ENCODE measurements at places on chromosomes 3 and 15.

DNA sequence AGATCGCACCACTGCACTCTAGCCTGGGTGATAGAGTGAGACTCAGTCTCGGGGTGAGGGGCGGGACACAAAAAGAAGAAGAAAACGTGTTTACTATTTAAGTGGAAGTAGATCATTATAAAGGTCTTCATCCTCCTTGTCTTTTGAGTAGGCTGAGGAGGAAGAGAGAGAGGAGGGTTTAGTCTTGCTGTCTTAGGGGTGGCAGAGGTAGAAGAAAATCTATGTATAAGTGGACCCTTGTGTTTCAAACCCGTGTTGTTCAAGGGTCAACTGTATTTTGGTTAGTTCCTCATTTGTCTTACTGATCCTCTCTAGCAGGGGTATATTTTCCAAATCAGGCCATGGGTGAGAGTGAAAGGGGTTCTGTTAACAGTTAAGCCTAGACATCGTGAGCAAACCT, 40.1 kb downstream of the TRIM71 start:
- no peak for DNase-seq

DNA sequence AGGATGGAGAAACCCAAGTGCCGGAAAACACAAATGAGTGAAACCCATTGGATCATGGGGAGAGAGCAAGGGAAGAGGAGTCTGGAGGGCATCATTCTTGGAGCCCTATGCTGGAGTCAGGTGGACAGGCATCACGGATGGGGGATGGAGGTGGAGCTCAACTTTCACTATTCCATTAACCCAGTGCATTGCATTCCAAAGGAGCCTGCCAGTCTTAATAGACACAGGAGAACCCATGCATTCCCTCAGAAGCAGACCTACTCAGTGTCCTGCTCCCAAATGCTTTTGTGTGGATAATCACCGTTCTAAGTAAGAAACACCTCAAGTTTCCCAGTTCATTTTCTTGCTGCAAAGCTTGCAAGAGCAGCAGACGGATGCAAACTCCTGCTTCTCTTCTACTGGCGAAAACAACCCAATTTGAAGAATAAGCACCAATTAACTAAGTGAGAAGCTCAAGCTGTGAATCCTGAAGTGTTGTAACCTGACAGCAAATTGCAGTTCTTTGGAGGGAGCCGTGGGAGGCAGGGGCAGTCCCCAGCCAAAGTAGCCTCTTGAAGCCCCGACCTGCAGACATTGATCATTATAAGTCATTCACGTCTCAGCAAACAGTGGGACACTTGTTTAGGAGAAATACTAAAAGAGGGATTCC, 25.3 kb downstream of the SEMA5B start:
- no peak for DNase-seq

DNA sequence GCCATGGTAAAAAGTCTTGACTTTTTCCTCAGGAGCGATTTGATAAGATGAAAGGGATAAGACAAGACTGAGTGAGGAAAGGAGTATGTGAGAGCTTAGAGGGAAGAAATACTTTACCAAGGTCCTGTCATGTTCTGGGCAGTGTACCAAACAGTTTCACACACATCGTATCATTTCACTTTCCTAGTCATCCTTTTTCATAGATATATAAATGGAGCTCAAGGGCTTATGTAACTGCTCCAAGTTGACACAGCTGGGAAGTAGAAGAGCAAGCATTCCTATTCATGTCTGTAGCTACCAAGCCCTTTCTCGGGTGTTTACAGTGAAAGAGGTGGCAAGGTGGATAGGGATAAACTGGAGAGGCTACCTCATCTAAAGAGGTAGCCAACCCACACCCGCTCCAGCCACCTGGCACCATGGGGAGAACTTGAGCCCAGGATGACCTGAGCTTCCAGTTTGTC, 57.4 kb downstream of the MRPS25 start:
- DNase-seq, result no peak

GRCh38 chr15:73317651-73318462, 50.9 kb downstream of the HCN4 start:
- no peak for DNase-seq

- DNase-seq, result no peak
Measured at GRCh38 chr15:83094583-83094982, 12.9 kb upstream of the TM6SF1 start.

DNA sequence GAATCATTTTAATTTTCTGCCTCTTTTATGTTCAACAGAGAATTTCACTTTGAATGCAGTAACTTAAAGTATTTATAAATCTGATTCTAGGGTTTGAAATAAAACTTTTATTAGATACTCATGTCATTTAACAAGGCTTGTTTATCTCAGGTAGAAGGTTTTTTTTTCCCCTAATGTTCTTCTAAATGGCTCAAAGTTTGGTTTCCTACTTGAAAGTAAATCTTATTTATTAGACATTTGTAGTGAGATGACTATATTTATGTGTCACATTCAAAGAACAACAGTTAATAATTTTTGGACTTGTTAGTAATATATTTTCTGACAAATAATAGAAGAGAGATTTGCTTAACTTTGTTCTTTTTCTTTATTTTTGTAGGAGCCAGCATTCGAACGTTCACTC, 63.9 kb downstream of the NEO1 start:
- no peak for DNase-seq

- no peak for DNase-seq
Measured at GRCh38 chr15:88982304-88982945, 69.2 kb upstream of the MFGE8 start.

DNA sequence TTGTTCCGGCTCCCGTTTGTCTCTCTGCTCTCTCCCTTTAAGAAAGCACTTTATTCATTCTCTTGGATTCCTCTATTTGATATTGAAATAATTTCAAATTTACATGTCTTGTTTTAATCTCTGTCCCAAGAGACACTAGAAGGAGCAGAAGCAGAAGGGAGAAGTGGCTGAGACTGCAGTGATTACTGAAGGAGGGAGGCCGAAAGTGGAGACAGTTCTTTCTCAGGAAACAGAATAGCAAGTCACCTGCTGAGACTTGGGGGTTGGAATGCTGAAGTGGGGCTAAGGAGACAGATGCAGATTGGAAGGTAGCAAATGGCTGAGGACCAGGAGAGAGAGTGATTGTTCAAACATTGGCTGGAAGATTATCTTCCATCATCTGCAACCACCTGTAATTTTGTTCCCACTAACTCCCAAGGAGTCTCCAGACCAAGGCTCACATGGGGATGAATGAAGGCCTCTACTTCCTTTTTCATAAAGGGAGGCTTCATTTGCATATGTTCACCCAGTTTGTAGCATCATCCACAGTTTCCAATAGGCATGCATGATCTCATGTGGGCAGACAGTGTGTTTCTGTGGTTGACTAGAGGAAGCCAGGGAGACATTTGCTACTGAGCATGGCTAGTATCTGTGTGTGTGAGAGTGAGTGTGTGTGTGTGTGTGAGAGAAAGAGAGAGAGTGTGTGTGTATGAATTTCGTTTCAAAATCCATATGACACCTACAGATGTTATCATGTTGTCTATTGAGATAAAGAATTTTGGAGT, 24.0 kb downstream of the LTF start:
- DNase-seq, result no peak

DNA sequence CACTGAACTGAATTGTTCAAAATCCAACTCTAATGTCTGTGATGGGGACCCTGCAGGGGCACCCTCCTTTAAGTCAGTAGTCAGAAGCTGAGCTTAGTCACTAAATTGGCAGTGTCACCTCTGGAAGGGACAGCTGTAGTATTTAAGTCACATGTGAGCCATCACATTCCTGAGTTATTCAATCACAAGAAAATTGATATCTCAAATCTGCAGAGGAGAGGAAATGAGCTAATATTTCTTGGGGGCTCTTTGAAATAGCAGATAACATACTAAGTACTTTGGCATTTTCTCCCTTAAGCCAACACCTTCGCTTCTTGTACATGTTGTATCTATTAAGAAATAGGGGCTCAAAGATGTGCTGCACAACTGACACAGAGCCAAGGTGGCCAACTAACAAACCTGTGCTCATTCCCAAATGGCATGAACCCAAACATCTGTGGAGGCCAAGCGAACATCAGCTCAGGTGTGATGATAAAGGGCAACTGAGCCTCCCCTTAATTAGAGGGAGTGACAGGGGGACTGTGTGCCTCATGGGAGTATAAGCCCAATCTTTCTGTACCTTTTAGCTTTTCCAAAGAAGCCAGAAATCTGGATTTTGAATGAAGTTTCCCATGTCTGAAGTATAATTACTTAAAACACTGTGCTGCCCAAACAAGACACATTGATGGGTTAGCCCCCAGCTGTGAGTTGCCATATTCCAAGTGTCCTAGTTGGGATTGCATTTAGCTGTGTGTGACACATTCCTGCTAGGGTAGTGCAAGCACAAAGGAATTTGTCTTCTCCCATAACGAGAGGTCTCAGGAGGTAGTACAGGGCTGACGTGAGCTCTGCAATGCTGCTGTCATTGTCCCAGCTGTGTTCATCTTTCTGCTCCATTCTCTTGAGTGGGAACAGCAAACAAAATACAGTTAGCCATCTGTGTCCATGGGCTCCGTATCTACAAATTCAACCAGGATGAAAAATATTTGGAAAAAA, 63.3 kb downstream of the ABHD5 start:
- no peak for DNase-seq

DNA sequence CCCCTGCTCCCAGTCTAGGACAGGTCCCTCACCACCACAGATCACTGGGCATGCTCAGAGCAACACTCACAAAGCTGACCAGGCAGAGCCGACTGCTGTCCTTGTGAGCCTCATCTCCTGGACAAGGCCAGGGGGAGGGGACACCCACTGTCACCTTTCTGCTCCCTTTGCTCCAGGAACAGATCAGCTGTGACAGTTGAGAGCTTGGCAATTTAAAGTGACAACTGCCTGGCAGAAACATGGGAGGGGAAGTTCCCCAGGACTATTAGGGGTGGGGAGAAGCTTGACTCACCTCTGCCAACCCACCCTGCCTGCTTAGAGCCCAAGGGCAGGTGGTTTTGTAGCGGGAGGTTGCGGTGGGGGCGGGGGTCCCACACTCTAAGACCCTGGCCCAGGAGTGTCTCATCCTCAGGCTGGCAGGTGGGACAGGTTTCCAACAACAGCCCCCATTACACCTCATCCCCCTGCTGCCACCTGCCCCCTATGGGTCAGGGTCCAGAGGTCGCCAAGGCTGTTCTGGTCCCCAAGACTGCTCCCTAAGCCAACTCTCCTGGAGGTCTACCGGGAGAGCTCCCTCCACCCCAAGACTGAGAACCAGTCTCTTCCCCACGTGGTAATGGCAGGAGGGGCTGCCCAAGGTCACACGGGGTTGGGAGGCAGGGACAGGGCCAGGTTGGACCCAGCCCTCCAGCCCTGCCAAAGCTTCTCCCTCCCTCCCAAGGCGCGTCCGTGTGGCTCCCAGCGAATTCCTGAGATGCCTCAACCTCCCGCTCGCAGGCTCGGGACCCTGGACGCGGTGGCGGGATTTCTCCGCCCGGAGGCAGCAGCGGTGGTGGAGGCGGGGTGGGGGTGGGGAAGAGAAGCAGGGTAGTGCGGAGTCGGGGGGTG, 80.4 kb downstream of the IQSEC1 start:
- no peak for DNase-seq

DNA sequence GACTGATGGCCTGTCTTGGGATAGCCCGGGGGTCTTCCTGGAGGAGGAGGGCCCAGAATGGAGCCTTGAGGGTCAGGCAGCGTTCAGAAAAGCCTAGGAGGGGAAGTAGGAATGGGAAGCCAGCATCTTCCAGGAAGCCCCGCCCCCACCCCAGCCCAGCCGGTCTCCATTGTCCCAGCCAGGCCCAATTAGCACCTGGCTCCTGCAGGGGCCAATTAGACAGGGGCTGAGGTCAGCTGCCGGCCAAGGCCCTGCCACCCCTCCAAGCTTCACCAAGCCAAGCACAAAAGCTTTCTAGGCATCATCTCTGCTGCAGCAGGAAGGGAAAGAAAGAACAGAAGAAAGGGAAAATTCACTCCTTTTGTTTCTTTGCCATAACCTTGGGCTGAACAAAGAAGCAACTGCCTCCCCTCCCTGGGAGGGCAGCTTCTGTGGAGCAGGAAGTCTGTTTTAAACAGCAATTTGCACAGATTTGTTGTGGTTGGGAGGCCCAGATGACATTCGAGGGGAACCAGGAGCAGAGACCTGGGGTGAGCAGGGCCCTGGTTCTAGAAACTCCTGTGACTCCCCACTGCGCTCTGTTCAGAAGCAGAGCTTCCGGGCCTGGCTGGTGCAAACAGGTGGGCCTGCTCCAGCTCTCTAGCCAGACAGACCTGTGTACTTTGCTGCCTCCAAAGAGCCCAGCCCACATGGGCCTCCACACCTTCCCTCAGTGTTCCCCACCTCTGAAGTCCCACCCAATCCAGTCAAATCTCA, 47.7 kb downstream of the CYP11A1 start:
- DNase-seq, result no peak

- no peak for DNase-seq
Measured at GRCh38 chr3:143753456-143753855, 94.8 kb downstream of the SLC9A9 start.

GRCh38 chr3:65126527-65127410, 439.0 kb upstream of the ADAMTS9 start:
- no peak for DNase-seq

DNA sequence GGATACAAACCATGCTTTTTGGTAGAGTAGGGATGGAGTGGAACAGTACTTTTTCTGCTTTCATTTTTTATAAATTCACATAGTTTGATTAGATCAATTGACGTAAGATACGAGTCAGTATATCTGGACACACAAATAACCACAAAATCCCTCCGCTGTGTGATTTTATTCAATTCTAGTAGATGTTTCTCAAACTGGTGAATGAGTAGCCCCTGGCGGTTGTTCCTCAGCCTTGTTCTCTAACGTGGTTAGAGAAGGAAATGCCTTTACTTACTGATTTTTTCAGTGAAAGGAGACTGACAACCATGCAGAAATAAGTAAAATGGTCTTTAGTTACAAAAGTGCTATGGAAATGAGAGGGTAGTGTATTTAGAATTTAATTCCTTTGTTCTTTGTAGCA, 161.0 kb downstream of the TCF12 start:
- no peak for DNase-seq

DNA sequence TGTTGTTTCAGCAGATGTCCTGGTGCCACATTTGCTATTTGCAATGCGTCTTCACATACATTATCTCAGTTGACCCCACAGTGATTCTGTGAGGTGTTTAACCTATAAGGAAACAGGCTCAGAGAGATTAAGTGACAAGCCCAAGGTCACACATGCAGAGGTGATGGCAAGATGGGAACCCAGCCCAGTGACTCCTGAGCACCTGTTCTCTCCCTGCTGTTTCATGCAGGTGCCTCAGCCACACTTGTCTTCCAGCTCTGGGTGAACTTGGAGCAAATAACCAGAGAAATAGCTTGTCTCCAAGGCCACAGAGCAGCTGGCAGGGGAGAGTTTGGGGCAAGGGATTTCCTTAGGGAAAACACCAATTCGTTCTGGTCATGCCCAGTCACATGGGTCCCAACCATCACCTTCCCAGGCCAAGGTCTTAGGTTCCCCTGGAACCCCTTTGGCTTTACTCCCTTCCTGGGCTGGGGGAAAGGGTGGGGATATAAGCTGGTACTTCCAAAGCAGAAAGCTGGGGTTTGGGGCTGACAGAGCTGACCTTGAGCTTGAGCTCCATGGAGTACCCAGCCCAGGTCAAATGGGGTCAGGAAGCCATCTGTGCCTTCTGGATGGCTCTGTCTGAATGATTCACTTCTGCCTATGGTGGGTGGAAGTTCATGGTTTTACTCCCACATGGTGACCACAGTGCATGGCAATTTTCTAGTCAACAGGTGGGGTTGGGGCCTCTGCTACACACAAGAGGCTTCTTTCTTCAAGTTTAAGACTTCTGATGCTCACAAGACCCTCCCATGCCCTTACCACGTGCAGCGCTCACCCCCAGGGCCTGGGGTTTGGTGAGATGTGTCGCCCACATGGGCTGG, 22.4 kb downstream of the LIPC start:
- no peak for DNase-seq

- DNase-seq, result no peak
Measured at GRCh38 chr15:67444100-67444499, 76.8 kb upstream of the C15orf61 start.
